ENCODE measurements at places on chromosomes 4 and X.

- DNase-seq, result no peak
Measured at GRCh38 chr4:54945838-54946237, 179.6 kb downstream of the KDR start.

GRCh38 chr4:172149329-172149728 lies 336.1 kb downstream of the GALNTL6 start:
- DNase-seq, result no peak

- no peak for DNase-seq
Measured at GRCh38 chr4:159201168-159201567, 98.3 kb downstream of the RAPGEF2 start.

DNA sequence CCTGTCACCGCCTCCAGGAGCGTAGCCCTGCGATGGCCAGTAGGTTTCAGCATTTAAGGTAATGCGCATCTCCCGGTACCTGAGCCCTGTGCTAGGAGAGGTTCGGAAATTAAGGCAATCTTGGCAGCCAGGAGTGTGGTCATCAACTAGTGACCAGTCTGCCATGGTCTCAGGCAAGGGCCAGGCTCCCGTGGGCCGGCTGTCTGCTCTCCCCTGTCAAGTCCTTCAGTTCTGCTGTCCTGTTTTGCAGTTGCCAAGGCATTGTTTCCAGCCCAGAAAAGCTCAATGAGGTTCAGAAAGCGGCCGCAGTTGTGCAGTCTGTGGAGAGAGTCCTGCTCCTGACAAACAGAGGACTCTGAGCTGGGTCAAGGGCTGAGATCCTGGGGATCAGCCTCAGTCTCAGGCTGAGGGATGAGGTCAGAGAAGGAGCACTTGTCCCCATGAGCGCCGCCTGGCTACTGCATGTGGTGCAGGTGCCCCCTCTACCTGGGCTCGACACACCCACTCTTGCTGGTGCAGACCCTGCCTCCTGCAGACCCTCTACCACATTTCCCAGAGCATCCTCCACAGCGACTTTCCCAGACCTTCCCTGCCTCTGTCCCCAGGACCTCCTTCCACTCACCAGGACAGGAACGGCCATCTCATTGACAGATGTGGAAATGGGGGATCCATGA lies 53.4 kb upstream of the PSAPL1 start:
- DNase-seq, result no peak

DNA sequence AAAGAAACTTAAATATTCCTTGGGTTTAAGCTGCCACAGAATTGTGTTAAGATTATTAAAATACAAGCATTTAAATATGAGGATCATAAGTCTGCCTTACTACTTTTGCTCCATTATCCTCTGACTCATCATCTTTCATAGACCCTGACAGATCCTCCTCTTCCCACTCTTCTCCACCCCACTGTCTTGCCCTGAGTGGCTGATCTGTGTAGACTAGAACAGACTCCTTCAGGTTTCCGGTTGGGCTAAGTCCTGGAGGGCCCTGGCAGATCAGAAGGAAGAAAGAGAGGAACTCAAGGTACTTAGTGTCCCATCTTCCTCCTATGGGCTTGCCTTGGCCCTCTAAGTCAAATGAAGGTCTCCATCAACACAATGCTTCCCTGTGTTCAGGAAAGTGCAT lies 30.7 kb downstream of the PALLD start:
- no peak for DNase-seq

GRCh38 chrX:27808226-27808625 lies 436 bp downstream of the MAGEB10 start:
- DNase-seq, result no peak

DNA sequence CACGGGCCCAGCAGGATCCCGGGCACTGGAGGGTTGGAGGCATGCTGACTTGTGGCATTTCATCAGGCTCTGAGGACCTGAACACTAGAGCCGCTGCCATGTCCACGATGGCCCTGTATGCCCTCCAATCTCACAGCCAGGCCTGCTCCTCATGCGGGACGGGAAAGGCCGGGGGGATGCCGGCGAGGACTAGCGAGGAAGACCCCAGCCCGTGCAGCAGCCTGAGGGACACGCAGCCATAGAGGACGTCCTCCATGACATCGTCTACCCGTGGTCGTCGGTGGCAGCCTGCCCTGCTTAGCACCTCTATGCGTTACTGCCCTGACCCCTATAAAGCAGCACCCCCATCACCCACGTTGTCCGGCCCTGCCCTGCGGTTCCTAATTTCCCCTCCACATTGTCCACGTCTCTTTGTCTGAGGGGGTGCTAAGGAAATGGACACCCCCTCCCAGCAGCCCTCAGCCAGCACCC lies 32.6 kb downstream of the HMX1 start:
- no peak for DNase-seq

DNA sequence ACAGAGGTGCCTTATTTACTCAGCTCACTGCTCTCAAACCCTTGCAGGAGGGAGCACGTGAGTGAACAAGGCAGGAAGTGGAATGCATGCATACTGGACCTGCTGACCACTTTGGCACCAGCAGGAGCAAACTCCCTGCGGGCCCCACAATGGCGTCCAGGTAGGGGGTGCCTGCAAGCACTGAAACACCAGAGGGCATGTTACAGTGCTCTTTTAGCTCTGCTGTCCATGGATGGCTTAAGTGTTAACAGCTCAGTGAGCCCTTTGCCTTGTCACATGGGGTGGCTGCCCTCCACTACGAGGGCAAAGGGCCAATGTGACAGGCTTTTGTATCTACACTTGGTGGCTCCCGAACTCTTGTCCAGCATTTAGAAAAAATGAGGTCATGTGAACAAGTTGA lies 199.5 kb upstream of the UGT8 start:
- DNase-seq, result no peak

DNA sequence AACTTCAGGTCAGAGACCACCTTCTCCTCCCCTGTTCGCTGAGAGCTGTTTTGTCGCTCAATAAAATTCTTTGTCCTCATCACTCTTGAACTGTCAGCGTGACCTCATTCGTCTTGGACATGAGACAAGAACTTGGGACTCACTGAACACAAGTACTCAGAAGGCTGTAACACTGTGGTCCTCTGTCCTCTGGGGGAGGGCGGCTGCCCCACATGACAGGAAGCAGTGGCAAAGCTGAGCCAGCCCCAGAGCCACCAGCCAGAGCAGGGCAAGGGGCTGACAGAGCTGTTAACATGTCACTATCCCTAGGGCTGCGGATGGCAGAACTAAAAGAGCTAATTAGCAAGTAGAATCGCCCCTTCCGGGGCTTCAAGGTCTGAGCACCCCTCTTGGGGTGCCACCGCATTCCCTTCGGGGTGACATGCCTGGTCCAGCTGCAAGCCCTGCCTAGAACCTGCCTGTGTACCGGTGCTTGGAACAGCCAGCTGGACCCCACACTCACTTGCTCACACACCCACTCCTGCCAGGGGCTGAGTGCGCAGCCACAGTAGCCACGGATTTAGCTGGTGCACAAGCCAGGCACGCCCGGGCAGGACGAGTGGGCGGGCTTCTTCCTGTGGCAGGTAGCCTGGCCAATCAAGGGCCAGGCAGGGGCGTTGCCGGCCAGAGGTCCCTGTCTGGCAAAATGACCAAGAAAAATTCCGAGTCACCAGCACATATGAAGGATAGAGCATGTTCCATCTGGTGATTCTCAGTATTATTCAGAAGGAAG lies 648.6 kb upstream of the AGA start:
- DNase-seq, result no peak

DNA sequence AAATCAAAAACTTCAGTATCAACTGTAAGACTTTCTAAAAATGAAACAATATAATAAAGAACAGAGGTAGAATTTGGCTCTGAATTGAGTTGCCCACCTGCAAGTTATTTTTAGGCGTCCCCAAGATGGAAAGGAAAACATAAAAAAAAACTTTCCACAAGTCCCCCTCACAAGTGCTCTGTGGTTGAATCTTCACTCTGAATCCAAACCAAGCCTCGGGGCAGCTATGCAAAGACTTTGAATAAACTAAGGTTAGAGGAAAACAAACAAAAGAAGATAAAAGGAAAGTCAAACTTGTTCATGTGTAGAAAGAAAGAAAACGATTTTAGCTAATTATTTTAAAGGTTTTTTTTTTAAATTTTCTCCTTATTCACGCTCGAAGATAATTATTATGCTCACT lies 372.4 kb upstream of the SLIT2 start:
- DNase-seq, result no peak

- DNase-seq, result no peak
Measured at GRCh38 chr4:173008436-173008835, 160.2 kb upstream of the GALNT7 start.

DNA sequence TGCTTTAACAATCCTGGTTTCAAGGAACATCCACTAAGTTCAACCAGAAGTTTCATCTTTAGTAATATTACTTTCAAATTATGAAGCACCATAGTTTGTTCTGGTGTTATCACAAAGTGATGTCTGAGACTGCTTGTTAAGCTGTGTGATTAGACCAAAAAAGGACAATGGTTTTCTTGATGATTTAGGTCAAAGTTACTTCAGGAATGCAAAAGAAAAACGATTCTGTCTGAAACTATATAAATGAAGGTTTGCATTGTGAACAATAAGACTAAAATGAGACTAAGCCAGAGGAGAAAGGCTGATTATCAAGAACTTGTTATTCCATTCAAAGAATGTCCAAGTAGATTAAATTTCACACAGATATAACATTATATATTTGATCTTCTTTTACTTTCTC lies 122.4 kb upstream of the ETNPPL start:
- no peak for DNase-seq

- no peak for DNase-seq
Measured at GRCh38 chrX:96445531-96446065, 239.0 kb upstream of the DIAPH2 start.

GRCh38 chr4:59869559-59869958 lies 1330.6 kb upstream of the ADGRL3 start:
- DNase-seq, result no peak

GRCh38 chr4:84366161-84366560 lies 132.9 kb downstream of the NKX6-1 start:
- no peak for DNase-seq

- no peak for DNase-seq
Measured at GRCh38 chr4:152970102-152970820, 34.1 kb downstream of the FHDC1 start.

DNA sequence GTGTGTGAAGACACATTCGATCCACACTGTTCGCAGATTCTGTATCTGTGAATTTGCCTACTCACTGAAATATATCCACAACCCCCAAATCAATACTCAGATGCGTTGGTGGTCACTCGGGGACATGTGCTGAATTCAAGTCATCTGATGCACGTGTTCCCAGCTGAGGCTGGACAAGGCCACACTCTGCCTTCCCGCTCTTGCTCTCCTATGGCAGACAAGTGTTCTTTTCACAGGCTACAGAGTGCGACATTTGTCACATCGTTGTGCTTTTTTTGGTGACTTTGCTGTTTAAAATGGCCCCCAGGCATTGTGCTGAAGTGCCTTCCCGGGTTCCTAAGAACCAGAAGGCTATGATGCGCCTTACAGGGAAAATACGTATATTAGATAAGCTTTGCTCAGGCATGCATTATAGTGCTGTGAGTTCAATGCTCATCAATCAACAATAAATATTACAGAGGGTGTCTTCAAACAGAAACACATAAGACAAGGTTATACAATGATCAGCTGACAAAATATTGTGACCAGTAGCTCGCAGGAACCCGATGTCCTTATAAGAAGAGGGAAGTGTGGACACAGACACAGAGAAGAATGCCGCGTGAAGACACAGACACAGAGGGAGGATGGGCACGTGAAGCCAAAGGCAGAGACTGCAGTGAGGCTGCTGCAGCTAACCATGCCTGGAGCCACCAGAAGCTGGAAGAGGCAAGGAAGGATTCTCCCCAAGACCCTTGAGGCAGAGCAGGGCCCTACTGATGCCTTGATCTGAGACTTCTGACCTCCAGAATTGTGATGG lies 42.0 kb downstream of the IRF2 start:
- no peak for DNase-seq

DNA sequence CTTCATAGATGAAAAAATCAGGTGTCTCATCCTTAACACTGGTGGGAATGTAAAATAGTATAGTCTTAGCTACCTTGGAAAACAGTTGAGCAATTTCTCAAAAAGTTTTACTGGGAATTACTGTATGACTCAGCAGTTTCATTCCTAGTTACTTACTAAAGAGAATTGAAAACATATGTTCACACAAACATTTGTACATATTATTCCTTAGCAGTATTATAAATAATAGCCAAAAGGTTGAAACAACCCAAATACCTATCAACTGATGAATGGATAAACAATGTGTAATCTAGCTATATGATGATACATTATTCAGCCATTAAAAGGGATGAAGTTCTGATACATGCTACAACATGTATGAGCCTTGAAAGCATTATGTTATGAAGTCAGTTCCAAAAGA lies 41.7 kb downstream of the RBM46 start:
- no peak for DNase-seq

DNA sequence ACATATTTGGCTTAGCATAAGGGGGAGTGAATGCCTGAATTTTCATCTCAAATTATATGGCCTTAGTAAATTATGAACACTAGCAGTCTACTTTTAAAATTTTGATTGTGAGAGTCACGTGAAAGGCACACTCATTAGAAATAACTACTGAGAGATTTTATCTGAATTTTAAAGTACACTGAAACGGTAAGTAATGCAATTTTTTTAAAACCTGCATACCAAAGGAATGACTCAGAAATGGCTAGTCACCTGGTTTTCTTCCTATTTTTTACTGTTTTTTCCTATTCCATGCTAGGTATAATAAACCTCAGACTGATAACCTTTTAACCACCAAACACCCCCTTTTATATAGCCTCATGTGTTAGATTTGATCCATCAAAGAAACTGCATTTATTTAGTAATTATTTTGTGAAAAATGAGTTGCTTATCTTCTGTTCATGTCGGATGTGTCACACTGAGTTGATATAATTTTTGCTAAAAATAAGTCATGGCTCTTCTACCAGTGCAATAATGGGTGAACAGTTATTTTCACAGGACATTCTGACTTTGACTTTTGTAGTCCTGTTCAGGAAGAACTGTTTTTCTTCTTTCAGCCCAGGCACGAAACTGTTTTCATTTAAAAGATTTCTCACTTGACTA lies 40.4 kb downstream of the CPEB2 start:
- DNase-seq, result no peak

- no peak for DNase-seq
Measured at GRCh38 chrX:44035571-44035970, 62.4 kb upstream of the NDP start.

DNA sequence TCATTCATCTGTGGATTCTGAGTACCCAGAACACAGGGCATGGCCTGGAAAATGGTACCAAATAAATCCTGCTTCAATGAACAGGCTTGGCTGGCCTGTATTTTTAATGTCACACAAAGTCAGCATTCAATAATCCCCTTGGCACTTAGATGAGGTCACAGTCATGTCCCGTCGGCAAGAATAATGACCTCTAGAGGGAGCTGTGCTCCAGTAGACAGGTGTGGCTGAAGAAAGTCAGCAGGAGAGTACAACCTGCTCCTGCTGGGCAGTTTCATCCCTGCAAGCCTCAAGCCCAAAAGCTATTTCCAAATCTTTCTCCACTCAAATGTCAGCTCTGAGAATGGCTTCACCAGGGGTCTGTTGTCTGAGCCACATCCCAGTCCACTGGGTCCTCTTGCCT lies 404.0 kb upstream of the F9 start:
- no peak for DNase-seq

- DNase-seq, result no peak
Measured at GRCh38 chr4:100165809-100166208, 24.5 kb downstream of the DDIT4L start.
